ENCODE measurements at places on chromosomes 2 and 18. TPM values are rescaled to one million over a fixed set of nuclear protein-coding genes. Genes with fewer than 3 reads are reported as not detected.

GRCh38 chr2:233837694-233838229, 16.6 kb downstream of the HJURP start:
- H3K4me1 ChIP-seq: no peaks in the 10 kb centered on the region
- DNase-seq: no peak
- H3K36me3 ChIP-seq: no peaks in the 10 kb centered on the region
- no peaks in the 10 kb centered on the region for H3K27me3 ChIP-seq
- no peak overlapping the region for H3K4me3 ChIP-seq
- no peak overlapping the region for H3K27ac ChIP-seq

- H3K4me3 ChIP-seq: no peak overlapping the region
- H3K27me3 ChIP-seq: no peaks in the 10 kb centered on the region
- H3K27ac ChIP-seq: no peak overlapping the region
- no peaks in the 10 kb centered on the region for H3K36me3 ChIP-seq
- no peak for DNase-seq
Observed at GRCh38 chr18:59758106-59758505, 60.9 kb upstream of the CCBE1 start.

GRCh38 chr2:20781656-20782265, 41.1 kb downstream of the LDAH start:
- peaks cover 4% of the 10 kb centered on the region for H3K36me3 ChIP-seq
- no peak overlapping the region for H3K27ac ChIP-seq
- H3K4me1 ChIP-seq: no peaks in the 10 kb centered on the region
- H3K4me3 ChIP-seq: no peak overlapping the region

- no peak overlapping the region for H3K4me3 ChIP-seq
- H3K36me3 ChIP-seq: no peaks in the 10 kb centered on the region
Observed at GRCh38 chr2:62293490-62294271, 97.8 kb downstream of the B3GNT2 start.

DNA sequence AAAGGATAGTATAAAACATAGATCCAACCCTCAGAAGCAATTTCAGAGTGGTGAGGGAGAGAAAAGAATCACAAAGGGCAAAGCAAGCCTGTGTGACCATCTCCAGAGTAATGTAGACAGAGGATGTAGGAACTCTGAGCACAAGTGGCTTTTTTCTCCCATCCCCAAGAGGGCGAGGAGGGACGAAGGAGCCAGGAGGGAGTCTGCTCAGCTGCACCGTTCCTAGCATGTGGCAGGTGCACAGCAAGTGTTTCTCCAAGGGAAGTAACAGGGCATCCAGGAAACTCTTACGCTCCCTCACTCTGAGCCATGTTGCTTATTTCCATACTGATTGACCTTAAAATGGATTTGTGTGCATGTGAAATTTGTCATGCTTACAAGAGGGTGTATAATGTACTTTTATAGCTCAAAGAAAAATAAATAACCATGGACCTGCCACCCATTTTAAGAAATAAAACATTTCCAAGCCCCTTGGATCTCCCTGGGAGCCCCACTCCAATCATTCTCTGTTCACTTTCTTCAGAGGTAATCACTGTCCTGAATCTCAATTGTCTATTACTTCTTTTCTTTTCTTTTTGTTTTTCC, 37.8 kb upstream of the SEC11C start:
- DNase-seq: no peak
- no peak overlapping the region for H3K27ac ChIP-seq
- H3K27me3 ChIP-seq: peaks cover 9% of the 10 kb centered on the region
- no peaks in the 10 kb centered on the region for H3K4me1 ChIP-seq
- H3K4me3 ChIP-seq: no peak overlapping the region

GRCh38 chr2:173752152-173752551, 213.0 kb downstream of the SP3 start:
- H3K27me3 ChIP-seq: peaks cover 4% of the 10 kb centered on the region
- H3K4me1 ChIP-seq: no peaks in the 10 kb centered on the region
- H3K4me3 ChIP-seq: no peak overlapping the region
- no peaks in the 10 kb centered on the region for H3K36me3 ChIP-seq
- peak; percentile 10 for DNase-seq

GRCh38 chr2:184520441-184520840, 77.9 kb upstream of the ZNF804A start:
- no peaks in the 10 kb centered on the region for H3K4me1 ChIP-seq
- H3K27me3 ChIP-seq: no peaks in the 10 kb centered on the region
- no peak overlapping the region for H3K27ac ChIP-seq
- no peaks in the 10 kb centered on the region for H3K36me3 ChIP-seq
- no peak for DNase-seq

GRCh38 chr18:12014521-12015415, 33.5 kb downstream of the IMPA2 start:
- no peaks in the 10 kb centered on the region for H3K4me1 ChIP-seq
- no peaks in the 10 kb centered on the region for H3K36me3 ChIP-seq
- no peak for DNase-seq
- no peaks in the 10 kb centered on the region for H3K27me3 ChIP-seq
- H3K27ac ChIP-seq: no peak overlapping the region

DNA sequence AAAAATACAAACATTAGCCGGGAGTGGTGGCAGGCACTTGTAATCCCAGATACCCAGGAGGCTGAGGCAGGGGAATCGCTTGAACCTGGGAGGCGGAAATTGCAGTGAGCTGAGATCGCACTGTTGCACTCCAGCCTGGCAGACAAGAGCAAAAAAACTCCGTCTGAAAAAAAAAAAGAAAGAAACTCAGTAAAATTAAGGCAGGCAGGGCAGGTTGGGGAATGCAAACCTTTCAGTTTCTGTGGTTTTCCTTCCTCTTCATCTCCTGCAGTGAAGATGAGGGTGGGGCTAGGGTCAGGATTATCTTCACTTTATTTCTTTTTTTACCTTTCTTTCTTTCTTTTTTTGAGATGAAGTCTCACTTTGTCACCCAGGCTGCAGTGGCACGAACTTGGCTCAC, 43.2 kb upstream of the PSME4 start:
- peak overlapping the region; percentile 66 for H3K27ac ChIP-seq
- H3K27me3 ChIP-seq: no peaks in the 10 kb centered on the region
- peaks cover 17% of the 10 kb centered on the region for H3K4me1 ChIP-seq
- peak; percentile 25 for DNase-seq
- H3K4me3 ChIP-seq: peak overlapping the region; percentile 43

GRCh38 chr2:96540136-96540535, 3.6 kb downstream of the ARID5A start:
- no peak overlapping the region for H3K27ac ChIP-seq
- peaks cover 15% of the 10 kb centered on the region for H3K36me3 ChIP-seq
- no peaks in the 10 kb centered on the region for H3K27me3 ChIP-seq
- H3K4me1 ChIP-seq: peaks cover 26% of the 10 kb centered on the region

DNA sequence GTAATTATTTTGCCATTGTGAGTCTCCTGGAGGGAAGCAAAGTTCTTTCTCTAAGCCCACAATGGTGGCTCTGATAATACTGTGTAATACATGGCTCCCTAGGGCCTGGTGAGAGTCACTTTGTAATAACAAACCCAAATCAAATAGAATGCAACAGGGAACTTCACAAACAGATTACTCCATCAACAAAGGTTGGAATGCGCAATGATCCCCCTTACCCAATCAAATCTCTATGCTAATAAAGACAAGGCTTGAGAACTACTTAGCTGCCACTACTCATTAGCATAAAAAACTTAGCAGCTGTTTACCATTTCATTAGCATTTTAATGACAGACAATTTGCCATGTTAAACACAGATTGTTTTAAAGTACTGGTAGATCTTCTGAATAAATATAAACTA, 285.6 kb upstream of the SESTD1 start:
- no peak overlapping the region for H3K27ac ChIP-seq
- no peaks in the 10 kb centered on the region for H3K36me3 ChIP-seq
- no peaks in the 10 kb centered on the region for H3K4me1 ChIP-seq
- H3K27me3 ChIP-seq: no peaks in the 10 kb centered on the region
- no peak for DNase-seq

DNA sequence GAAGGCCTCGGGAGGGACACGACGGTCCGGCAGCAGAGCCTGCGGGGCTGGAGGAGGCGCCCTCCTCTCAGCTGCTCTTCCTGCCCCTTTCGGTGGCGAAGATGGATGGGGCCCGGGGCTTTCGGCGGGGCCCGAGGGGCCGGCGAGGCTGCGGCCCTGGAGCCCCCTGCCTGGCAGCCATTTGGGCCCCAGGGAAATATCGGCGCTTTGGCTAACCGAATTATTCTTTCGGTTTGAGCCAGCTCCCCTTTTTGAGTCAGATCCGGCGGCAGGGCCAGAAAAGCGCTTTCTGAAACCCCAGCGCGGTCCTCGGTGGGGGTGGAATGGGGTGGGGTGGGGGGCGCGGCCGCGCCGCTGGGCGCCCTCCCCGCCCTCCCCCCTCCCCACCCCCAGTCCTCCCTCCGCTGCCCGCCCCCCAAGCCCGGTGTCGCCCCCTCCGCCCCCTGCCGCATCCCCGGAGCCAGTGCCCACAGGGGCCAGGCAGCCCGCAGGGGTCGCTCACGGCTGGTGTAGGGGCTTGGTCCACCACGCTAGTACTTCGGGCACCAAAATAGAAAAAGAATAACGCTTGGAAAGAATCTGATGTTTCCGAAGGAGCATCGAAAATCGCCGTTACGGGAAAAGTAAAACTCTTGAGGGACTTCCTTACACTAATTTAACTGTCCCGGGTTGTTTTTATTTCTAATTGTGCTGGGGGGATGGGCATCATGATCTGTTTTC, 9.1 kb upstream of the ARID5A start:
- peak; percentile 66 for DNase-seq
- H3K27ac ChIP-seq: no peak overlapping the region
- peak overlapping the region; percentile 67 for H3K4me3 ChIP-seq

- no peaks in the 10 kb centered on the region for H3K27me3 ChIP-seq
- no peak overlapping the region for H3K4me3 ChIP-seq
- DNase-seq: no peak
- no peak overlapping the region for H3K27ac ChIP-seq
Observed at GRCh38 chr18:23107718-23108117, 27.6 kb upstream of the CABLES1 start.

DNA sequence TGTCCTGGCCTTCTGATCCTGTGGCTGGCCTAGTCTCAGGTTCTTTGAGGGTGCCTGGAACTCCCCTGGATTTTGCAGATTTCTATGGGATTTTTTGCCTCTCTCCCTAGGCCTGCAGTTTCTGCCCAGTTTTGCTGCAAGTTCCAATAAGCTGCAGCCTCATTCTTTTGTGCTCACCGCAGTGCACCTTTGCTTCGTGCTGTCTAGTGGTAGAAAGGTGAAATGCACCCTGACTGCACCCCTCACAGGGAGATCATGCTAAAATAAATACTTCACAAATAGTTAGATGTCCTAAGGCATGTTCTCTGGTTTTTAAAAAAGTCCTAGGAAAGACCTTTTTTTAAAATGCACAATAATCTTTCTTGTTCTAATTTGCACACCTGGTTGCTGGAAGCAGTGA, 72.5 kb downstream of the GNAL start:
- no peak overlapping the region for H3K27ac ChIP-seq
- H3K4me3 ChIP-seq: no peak overlapping the region
- H3K36me3 ChIP-seq: no peaks in the 10 kb centered on the region
- H3K27me3 ChIP-seq: no peaks in the 10 kb centered on the region
- no peak for DNase-seq
- no peaks in the 10 kb centered on the region for H3K4me1 ChIP-seq

DNA sequence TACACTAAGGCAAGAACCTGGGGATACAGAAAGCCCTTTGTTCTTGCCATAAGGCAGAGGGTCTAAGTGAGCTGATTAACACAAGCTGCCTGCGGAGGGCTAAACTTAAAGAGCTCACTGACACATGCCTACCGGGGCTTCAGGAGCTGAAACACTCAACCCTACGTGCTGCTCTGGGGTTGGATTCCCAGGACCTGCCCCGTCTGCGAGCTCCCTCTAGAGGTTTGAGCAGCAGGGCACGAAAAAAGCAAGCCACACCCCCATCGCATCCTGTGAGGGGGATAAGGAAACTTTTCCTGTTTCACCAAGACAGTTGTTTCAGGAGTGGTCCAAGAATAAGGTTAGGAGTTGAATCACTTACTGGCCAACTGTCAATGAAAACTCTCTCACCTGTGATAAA, 562.1 kb downstream of the TMX3 start:
- H3K36me3 ChIP-seq: no peaks in the 10 kb centered on the region
- no peaks in the 10 kb centered on the region for H3K4me1 ChIP-seq
- no peak overlapping the region for H3K4me3 ChIP-seq
- no peaks in the 10 kb centered on the region for H3K27me3 ChIP-seq
- H3K27ac ChIP-seq: no peak overlapping the region

DNA sequence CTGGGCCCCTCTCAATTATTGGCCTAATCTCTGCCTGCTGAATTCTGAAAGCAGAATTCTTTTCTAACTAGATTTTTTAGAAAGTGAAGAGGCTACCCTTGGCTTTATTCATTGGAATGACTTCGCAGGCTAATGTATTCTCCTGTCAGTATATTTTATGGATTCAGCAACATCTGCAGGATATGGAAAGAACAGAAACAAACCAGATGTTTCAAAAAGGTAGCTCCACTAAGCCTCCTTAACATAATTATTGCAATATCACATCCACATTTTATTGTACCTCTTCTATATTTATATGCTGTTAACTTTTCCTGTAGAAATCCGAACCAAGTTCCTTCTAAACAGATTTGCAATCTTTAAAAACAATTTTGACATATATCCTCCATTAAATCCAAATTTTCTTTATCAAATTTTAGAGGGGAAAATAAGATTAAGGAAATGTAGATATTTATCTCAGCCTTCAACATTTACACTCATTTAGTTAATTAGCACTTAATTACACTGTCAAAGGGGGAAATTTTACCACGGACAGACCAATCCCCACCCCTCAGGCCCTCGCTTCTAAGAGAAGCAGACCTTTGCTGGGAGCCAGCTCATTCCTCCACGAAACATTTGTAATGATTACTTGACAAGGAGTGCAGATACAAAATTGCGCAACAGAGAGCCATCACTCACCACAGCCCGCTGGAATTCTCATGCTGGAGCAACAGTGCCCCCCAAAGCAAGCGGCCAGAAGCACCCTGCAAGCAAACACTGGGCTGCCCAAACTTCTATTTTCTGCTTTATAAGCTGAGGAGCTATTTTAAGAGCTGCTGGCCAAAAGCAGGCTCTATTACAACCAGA, 253.4 kb downstream of the ETAA1 start:
- no peak for DNase-seq
- no peaks in the 10 kb centered on the region for H3K27me3 ChIP-seq
- H3K4me1 ChIP-seq: no peaks in the 10 kb centered on the region
- H3K4me3 ChIP-seq: no peak overlapping the region
- no peak overlapping the region for H3K27ac ChIP-seq
- H3K36me3 ChIP-seq: no peaks in the 10 kb centered on the region

GRCh38 chr18:64546451-64546850, 397.6 kb upstream of the LINC00305 start:
- no peak overlapping the region for H3K27ac ChIP-seq
- no peak for DNase-seq
- no peaks in the 10 kb centered on the region for H3K4me1 ChIP-seq
- no peak overlapping the region for H3K4me3 ChIP-seq
- no peaks in the 10 kb centered on the region for H3K27me3 ChIP-seq

FAM161A gene
- 7.4 TPM for total RNA-seq

ACADL gene
- not detected for total RNA-seq

ZBTB14 gene
- 35.1 TPM for total RNA-seq

CNOT9 gene
- 54.5 TPM for total RNA-seq

LYPD6 gene
- not detected for total RNA-seq
